Cortex of kidney (tissue), 1 donor: ENCODE measurements at places on chromosomes 16 and 17.

DNA sequence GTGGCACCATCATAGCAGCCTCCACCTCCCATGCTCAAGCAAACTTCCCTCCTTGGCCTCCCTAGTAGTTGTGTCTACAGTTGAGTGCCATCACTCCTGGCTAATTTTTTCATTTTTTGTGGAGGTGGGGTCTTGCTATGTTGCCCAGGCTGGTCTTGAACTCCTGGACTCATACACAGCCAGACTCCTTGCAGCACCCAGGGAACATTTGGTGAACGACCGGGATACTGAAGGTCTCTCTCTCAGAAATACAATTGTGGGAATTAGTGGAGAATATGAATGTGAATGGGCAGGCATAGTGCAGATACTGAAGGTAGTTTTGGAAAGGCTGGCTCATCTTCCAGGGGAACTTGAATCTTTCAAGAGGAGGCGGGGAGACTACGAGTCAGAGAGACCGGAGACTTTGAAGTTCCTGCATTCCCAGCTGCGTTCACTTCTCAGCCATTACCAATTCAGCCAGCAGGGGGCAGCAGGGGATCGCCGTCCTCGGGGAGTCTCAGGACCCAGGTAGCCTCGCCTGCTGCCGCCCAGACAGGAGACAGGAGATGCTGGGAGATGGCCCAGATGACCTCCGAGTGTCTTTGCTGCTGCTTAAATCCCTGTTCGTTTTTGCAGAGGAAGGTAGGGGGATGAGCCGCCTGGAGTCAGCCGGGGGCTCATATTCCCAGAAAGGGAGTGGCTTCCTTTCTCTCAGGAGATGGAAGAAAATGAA is 68.6 kb downstream of the HAPSTR1 start:
- DNase-seq = no peak

DNA sequence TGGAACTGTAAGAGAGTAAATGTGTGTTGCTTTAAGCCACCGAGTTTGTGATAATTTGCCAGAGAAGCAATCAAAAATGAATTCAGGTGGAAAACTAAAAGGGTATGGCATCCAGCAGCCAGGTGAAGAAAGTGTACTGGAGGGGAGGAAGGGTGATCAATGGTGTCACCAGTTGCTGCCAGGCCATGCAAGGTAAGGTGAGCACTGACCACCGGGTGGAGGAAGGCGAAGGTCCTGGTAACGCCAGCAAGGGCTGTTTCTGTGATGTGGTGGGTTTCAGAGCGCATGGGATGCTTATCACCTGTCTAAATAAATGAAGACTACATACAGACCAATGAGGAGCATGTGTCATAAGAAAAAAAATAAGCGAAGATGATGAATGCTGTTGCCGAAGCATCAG is 6.9 kb downstream of the FA2H start:
- no peak for DNase-seq

GRCh38 chr16:58225965-58226602 is 28.2 kb upstream of the CSNK2A2 start:
- DNase-seq = no peak

DNA sequence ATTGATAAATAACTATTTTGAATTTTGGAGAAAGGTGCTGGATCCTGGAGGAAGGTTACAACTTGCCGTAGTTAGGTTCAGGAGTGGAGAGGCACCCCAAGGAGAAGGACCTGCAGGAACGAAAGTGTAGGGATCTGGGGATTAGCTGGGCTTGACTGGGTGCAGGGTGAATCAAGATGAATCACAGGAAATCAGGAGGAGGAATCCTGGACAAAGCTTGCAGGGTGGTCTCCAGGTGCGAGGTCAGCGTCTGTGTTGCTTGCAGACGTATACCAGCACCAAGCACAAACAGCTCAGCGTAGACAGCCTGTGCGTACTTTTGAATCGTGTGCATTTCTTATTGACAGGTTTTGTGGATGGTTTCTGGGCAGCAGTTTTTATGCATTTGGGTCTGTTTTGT is 144.3 kb downstream of the MSI2 start:
- DNase-seq = no peak

GRCh38 chr16:30669026-30669902 is 11.0 kb downstream of the FBRS start:
- no peak for DNase-seq

- no peak for DNase-seq
Measured at GRCh38 chr16:68275611-68276191, 11.4 kb downstream of the SLC7A6 start.

DNA sequence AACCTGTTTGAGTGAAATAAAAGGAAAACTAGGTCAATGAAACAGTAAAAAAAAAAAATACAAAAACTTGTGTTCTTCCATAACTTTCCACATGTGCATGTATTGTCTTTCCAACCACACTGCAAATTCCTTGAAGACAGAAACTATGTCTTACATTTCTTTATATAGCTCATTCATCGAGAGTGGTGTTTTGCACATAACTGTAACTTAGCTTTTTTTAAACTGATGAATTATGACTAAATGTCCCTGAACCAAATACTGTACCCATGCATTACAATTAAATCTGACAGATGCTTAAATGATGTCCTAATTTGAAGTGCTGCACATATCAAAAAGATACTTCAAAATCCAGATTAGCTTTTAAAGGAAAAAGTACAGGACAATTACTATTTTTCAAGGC is 50.1 kb downstream of the BRIP1 start:
- no peak for DNase-seq

DNA sequence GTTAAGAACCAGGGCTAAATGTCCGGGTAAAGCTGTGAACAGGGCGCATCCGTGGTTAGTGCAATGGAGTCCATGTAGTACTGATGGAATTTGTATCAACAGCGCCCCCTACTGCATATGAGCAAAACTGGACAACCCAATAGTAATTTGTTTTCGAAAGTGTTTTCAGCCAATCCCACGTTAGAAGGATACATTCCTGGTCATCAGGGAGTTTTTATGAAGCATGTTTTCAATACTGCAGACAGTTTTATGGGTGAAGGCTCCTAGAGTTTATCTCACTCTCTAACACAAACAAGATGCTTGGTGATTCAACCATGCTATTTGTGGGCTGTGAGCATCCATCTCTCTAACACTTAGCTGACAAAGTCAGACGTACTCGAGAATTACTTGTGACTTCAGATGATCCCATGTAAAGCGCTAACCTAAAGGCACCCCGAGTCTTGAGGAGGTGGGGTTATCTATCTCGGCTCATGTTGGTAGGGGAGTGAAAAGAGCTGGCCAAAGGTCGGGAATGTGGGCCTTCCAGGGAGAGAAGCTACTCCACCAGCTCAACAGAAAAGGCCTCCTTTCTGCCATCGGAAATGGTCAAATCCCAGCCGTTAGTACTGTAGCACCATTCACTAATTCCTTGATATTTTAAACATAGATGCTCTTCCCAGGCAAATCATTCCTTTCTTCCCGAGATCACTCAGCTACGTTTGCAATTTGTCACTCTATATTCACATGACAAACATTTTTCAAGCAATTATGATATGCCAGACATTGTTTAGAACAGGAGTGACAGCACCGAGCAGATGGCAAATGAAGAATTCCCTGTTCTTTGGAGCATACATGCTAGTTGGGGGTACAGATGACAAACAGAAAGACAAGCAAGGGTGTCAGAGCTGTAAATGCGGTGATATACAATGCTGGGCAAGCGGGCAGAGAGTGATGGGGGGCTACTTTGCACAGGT is 46.9 kb upstream of the HNF1B start:
- no peak for DNase-seq

GRCh38 chr16:82643136-82643535 is 16.4 kb downstream of the CDH13 start:
- DNase-seq = no peak

GRCh38 chr17:9370467-9370866 is 205.2 kb downstream of the STX8 start:
- no peak for DNase-seq

GRCh38 chr16:64051824-64052223 is 1070.0 kb downstream of the CDH11 start:
- DNase-seq = no peak

- no peak for DNase-seq
Measured at GRCh38 chr17:83133302-83134121, 54.1 kb downstream of the METRNL start.

GRCh38 chr17:42315402-42316156 is 27.3 kb downstream of the STAT5A start:
- no peak for DNase-seq

GRCh38 chr16:21565861-21566669 is 33.3 kb upstream of the METTL9 start:
- DNase-seq = no peak

DNA sequence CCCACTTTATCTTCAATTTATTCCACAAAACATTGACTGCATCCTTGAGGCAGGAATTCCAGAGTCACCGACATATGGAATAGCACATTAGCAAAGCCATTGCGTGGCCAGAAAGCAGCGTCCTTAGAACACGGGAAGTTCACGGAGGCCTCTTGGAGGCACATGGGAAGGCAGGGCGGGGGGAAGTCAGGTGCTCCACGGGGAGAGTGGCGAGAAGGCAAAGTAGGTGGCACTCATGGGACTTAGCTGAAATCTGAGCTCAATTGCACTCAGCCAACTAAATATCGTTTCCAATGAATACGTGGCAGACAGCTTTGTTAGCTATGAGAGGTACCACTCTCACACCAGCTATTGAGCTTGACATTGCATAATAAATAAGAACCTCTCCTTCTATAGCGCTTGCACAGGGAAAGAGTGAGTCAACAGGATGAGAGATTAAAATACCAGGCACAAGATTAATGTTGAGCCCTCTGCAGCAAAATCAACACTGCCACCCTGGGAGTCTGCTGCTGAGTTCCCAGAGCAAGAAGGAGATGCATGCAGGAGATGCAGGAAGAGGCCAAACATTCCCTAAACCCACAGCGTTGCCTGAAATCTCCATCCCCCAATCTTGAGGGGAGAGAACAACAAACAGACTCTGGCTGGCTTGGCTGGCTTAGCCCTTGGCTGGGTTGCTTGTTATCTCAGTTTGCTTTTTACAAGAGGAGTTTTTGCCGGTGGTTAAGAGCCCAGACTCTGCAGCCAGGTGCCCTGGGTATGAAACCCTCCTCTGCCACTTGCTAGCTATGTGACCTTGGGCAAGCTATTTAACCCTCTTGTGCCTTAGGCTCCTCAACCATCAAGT is 28.8 kb downstream of the ABCC12 start:
- no peak for DNase-seq

DNA sequence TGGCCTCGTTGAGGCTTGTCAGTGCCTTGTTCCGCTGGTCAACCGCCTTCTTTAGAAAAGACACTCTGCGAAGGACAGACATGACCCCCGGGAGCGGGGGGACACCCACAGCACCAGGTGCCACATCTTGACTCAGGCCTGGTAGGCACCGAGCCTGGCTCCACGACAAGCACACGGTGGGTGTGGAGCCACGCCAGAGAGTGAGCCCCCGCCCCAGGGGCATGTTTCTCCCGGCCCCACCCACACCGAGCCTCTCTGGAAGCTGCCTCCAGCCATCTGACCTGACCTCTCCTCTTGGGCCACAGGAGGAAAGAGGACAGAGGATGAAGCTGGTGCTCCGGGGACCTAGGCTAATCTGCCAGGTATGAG is 4.6 kb downstream of the FAAP100 start:
- no peak for DNase-seq

DNA sequence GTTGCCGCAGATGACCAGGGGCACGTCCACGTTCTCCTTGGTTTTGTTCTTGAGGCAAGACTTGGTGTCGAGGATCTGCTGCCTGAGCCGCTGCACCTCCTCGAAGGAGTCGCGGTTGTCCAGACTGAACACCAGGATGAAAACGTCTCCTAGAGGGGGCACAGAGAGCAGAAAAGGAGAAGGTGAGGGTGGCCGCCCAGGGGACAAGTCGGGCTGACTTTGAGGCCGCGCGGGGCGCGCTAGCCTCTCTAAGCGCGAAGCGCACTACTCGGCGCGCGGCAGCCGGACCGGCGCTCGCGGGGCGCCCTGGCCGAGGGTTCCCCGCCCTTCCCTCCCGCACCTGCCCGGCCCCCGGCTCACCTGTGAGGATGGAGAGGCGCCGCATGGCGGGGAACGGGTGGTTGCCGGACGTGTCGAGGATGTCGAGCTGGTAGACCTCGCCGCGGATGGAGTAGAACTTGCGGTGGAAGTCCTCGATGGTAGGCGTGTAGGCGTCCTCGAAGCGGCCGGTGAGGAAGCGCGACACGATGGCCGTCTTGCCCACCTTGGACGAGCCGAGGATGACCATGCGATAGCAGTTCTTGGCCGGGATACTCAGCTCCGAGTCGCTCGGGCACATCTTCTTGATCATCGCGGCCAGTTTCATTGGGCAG is 533 bp downstream of the RASD1 start:
- DNase-seq = no peak

GRCh38 chr17:31541559-31541958 is 150.1 kb downstream of the RAB11FIP4 start:
- DNase-seq = no peak

DNA sequence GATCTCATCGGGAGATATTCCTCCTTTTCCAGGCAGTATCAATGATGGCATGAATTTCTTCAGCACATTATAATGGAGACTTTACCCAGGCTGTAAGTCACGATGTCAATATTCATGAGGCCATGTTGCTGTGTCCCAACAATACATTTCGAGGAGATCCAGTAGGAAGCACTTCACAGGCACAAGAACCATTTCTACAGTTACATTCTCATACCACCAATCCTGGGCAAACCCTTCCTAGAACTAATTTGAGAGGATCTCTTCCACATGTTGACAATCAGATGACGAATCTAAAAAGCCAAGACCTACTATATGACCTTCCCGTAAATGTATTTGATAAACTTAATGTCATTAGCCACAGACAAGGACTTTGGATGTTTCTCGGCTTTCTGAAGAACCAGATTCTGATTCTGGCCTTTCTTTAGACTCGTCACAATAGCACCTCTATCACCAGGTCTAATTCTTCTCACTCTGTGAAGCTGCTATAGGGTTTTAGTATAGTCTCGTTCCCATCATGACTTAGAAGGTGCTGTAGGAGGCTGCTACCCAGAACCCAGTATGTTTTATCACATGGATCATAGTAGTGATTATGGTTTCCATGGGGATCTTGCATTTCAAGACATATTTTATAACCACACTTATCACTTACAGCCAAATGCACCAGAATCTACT is 40.2 kb downstream of the C16orf87 start:
- no peak for DNase-seq

- no peak for DNase-seq
Measured at GRCh38 chr17:2174014-2174413, 119.1 kb downstream of the HIC1 start.

- DNase-seq = no peak
Measured at GRCh38 chr16:75002474-75002873, 3.6 kb downstream of the ZNRF1 start.

DNA sequence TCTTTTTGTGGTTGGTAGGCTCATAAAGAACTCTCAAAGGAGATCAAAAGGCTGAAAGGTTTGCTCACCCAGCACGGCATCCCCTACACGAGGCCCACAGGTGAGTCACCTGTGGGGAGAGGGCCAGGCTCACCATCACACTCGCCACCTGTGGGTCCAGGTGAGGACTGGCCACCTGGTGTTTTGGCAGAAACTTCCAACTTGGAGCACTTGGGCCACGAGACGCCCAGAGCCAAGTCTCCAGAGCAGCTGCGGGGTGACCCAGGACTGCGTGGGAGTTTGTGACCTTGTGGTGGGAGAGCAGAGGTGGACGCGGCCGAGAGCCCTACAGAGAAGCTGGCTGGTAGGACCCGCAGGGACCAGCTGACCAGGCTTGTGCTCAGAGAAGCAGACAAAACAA is 11.1 kb downstream of the GNPTG start:
- DNase-seq = no peak
